ENCODE measurements at places on chromosomes 3 and 15. TPM values are rescaled to one million over a fixed set of nuclear protein-coding genes. Genes with fewer than 3 reads are reported as not detected.

The ANKRD34C gene
- total RNA-seq = not detected

The NLGN1 gene
- total RNA-seq = not detected

The RETNLB gene
- not detected for total RNA-seq

DNA sequence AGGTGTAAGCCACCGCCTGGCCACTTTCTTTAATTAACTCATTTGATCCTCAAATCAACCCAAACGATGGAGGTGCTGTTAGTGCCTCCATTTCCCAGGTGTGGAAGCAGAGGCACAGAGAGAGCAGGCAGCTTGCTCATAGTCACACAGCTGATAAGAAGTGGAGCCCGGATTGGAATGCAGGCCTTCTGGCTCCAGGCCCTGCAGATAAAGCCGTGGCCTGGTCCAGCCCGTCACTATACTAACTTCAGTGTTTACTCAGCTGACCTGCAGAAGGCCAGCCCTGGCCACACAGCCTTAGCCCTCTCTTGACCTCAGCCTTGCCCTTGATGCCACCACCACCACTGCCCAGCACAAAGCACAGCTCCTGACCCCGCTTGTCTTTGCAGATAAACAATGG lies 116.7 kb downstream of the NUP210 start:
- no peak overlapping the region for H3K27ac ChIP-seq
- H3K36me3 ChIP-seq = no peaks in the 10 kb centered on the region
- H3K4me3 ChIP-seq = no peak overlapping the region
- no peaks in the 10 kb centered on the region for H3K27me3 ChIP-seq
- peak; percentile 64 for DNase-seq

The CFAP44 gene
- total RNA-seq = 21.7 TPM

The PCSK6 gene
- 24.4 TPM for total RNA-seq

All from stomach (tissue), 19 donors.